ENCODE measurements at places on chromosomes 3 and 15.

GRCh38 chr15:39238443-39238842, 342.4 kb upstream of the THBS1 start:
- H3K27ac ChIP-seq, result no peak overlapping the region
- DNase-seq, result no peak
- no peak overlapping the region for H3K4me3 ChIP-seq
- peaks cover 4% of the 10 kb centered on the region for H3K27me3 ChIP-seq
- H3K36me3 ChIP-seq, result no peaks in the 10 kb centered on the region
- no peaks in the 10 kb centered on the region for H3K4me1 ChIP-seq

- no peak overlapping the region for H3K4me3 ChIP-seq
- no peaks in the 10 kb centered on the region for H3K36me3 ChIP-seq
- no peak overlapping the region for H3K27ac ChIP-seq
- DNase-seq, result no peak
- H3K4me1 ChIP-seq, result no peaks in the 10 kb centered on the region
- peaks cover 35% of the 10 kb centered on the region for H3K27me3 ChIP-seq
These were observed 7.2 kb downstream of the FSD2 start for GRCh38 chr15:82798531-82799166.

- peaks cover 41% of the 10 kb centered on the region for H3K36me3 ChIP-seq
- peak overlapping the region; percentile 89 for H3K27ac ChIP-seq
- DNase-seq, result peak; percentile 29
- H3K4me1 ChIP-seq, result peaks cover 92% of the 10 kb centered on the region
These were observed 26.5 kb downstream of the KLF13 start for GRCh38 chr15:31352911-31353811.

GRCh38 chr15:69524814-69525213, 72.2 kb downstream of the RPLP1 start:
- no peaks in the 10 kb centered on the region for H3K36me3 ChIP-seq
- H3K27me3 ChIP-seq, result peaks cover 19% of the 10 kb centered on the region
- no peak overlapping the region for H3K27ac ChIP-seq
- no peak overlapping the region for H3K4me3 ChIP-seq
- H3K4me1 ChIP-seq, result peaks cover 6% of the 10 kb centered on the region

DNA sequence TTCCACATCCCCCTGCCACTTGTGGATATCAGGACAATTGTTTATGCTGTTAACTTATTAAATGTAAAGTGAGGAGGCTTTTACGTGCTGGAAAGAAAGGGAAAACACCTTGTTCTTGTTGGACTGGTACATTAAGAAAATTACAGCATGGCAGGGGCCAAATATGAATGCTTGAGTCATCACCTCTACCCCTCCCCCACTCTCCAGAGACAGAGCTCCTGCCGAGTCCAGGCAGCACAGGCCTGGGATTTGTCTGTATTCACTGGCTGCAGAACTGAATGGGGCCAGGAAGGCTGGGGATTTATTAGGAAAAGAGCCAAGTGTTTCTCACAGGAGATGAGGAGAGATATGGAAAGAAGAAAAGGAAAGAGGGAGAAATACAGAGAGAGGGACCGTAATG, 308.9 kb downstream of the EPHB1 start:
- no peak for DNase-seq
- H3K27ac ChIP-seq, result no peak overlapping the region
- H3K36me3 ChIP-seq, result no peaks in the 10 kb centered on the region
- H3K27me3 ChIP-seq, result no peaks in the 10 kb centered on the region

DNA sequence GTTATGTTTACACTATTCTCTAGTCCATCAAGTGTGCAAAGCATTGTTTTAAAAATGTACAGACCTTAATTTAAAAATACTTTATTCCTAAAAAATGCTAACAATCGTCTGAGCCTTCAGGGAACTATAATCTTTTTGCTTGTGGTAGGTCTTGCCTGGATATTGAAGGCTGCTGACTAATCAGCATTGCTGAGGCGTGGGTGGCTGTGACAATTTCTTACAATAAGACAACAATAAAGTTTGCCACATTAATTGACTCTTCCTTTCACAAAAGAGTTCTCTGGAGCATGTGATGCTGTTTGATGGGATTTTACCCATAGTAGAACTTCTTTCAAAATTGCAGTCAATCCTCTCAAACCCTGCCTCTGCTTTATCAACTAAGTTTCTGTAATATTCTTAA, 384.0 kb upstream of the TGFBR2 start:
- H3K36me3 ChIP-seq, result peaks cover 11% of the 10 kb centered on the region
- H3K27me3 ChIP-seq, result peaks cover 2% of the 10 kb centered on the region
- peaks cover 40% of the 10 kb centered on the region for H3K4me1 ChIP-seq
- no peak overlapping the region for H3K27ac ChIP-seq

DNA sequence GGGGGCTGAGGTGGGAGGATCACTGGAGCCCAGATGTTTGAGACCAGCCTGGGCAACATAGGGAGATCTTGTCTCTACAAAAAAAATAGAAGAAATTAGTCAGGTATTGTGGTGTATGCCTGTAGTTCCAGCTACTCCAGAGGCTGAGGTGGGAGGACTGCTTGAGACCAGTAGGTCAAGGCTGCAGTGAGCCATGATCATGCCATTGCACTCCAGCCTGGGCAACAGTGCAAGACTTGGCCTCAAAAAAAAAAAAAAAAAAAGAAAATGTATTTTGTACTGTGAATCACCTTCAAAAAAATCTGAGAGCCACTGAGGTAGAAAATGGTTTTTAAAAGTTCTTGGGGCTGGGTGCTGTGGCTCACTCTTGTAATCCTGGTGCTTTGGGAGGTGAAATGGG, 4.6 kb downstream of the SNX4 start:
- H3K36me3 ChIP-seq, result peaks cover 23% of the 10 kb centered on the region
- no peak overlapping the region for H3K4me3 ChIP-seq
- DNase-seq, result no peak
- H3K27ac ChIP-seq, result no peak overlapping the region
- peaks cover 41% of the 10 kb centered on the region for H3K4me1 ChIP-seq
- no peaks in the 10 kb centered on the region for H3K27me3 ChIP-seq

DNA sequence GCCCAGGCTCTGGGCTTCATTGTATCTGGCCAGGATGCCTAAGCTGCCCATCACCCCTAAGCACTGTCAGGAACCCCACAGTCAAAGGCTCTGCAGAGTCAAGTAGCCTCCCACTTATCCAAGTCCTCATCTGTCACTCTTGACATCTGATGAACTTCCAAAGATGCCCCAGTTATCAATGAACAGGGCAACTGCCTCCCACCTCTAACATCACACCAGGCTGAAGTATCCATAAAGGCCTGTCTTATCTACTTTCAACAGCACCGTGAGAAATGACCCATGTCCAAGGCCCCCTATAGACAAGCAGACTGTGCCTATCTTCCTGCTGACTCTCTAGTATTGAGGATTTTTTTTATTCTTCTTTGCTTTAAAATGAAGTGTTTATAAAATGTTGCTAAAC, 56.4 kb downstream of the TRIM69 start:
- no peaks in the 10 kb centered on the region for H3K36me3 ChIP-seq
- no peak overlapping the region for H3K27ac ChIP-seq
- H3K4me1 ChIP-seq, result peaks cover 18% of the 10 kb centered on the region
- H3K4me3 ChIP-seq, result no peak overlapping the region
- no peaks in the 10 kb centered on the region for H3K27me3 ChIP-seq

DNA sequence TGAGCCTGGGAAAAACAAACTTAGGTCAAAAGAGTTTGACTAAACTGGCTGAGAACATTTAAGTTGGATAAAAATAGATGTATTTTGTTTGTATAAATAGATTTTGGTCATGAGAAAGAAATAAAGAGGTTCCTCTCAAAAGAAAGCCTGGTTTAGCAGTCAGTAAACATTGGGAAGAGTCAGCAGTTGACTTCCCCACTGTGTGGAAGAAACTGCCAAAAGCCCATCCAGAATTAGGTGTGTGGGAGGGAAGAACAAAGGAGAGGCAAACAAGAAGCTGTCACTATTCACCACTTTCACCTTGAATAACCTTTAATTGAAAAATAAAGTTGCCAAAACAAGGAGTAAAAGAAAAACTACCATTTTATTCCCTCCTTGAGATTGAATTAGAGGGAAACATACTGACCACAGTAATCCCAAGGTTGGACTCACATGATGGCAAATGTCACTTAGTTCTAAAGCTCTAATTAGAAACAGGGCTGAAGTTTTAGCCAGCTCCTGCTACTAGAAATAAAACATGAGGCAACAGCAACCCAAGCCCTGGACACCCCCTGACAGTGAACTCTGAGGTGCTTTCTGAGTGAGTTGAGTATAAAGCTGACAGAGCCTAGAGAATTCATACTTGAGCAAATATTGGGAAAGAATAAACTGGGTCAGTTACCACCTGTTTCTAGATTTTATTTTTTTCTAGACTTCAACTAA, 139.3 kb downstream of the SERPINI1 start:
- no peak for DNase-seq
- H3K36me3 ChIP-seq, result no peaks in the 10 kb centered on the region
- no peak overlapping the region for H3K27ac ChIP-seq

DNA sequence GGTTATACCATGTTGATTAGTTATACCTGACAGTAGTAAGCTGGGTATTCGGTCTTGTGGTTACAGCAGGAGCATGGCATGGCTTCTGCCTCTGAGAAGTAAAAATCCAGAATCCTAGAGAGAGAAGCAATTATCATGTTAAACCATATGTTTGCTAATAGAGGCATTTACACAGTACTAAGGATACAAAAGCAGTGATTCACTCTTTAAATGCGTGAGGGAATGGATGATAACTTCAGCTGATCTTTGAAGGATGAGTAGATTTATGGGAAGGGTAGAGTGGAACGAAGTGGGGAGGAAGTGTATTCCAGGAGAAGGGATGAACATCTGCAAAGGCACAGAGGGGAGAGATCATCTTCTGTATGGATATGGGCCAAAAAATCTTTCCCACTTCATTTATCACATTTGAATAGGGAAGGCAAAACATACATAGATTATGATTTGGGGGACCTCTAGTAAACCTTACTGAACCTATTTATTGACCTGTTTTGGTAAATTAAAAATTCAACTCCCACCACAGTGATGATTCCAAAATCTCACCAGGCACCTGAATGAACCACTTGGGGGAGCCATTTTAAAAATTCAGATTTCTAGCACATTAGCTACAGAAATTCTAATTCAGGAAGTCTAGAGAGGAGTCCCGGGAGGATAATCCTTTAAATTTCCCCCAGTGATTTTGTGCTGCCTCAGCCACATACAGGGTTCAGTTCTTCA, 35.1 kb downstream of the IGSF10 start:
- H3K27me3 ChIP-seq, result peaks cover 2% of the 10 kb centered on the region
- DNase-seq, result no peak
- no peak overlapping the region for H3K4me3 ChIP-seq
- H3K27ac ChIP-seq, result no peak overlapping the region
- no peaks in the 10 kb centered on the region for H3K36me3 ChIP-seq

- H3K4me3 ChIP-seq, result no peak overlapping the region
- no peaks in the 10 kb centered on the region for H3K27me3 ChIP-seq
- H3K36me3 ChIP-seq, result peaks cover 11% of the 10 kb centered on the region
- no peak overlapping the region for H3K27ac ChIP-seq
These were observed 25.6 kb upstream of the MCF2L2 start for GRCh38 chr3:183454064-183454463.

DNA sequence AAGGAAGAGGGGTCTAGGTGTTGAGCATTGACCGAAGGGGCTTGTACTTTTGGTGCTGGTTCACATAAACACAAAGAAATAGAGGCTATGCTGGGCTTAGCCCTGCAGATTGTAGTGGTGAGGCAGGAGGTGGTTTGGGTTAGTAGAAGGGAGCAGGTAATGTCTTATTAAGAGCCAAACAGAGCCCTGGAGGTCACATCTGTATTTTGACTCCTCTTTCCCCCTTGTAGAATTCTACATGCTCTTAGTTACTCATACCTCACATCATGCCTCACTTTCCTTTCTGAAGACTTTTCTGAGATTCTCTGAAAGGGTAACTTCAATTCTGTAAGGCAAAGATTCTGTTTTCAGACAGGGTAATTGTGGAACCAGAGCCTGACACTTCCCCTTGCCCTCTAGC, 16.1 kb upstream of the ZNF80 start:
- H3K27ac ChIP-seq, result no peak overlapping the region
- H3K4me3 ChIP-seq, result no peak overlapping the region
- H3K36me3 ChIP-seq, result peaks cover 2% of the 10 kb centered on the region
- no peak for DNase-seq

GRCh38 chr3:108376026-108376425, 79.7 kb downstream of the HHLA2 start:
- peaks cover 2% of the 10 kb centered on the region for H3K36me3 ChIP-seq
- H3K4me1 ChIP-seq, result no peaks in the 10 kb centered on the region
- no peak overlapping the region for H3K27ac ChIP-seq
- no peak for DNase-seq
- H3K4me3 ChIP-seq, result no peak overlapping the region

- no peak overlapping the region for H3K4me3 ChIP-seq
- no peaks in the 10 kb centered on the region for H3K27me3 ChIP-seq
- H3K36me3 ChIP-seq, result no peaks in the 10 kb centered on the region
- no peaks in the 10 kb centered on the region for H3K4me1 ChIP-seq
These were observed 348.0 kb upstream of the DPPA4 start for GRCh38 chr3:109685084-109686079.

DNA sequence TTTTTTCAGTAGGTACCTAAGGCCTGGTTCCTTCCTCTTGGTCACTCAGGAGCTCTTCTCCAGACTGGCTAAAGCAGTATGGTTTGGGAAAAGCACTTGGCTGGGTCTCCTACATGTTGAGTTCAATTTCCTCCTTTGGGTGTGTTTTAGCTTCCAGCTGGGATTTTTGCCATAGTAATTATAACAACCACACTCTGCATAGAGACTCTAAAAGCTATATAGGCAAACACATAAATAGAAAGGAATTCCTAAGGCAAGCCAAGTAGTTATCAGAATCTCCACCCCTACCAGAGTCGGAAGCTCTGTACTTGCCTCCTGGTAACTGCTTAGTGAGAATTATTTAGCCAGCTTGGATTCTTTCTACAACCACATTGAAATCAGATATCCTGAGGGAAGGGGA, 48.6 kb downstream of the FOXL2 start:
- H3K4me1 ChIP-seq, result no peaks in the 10 kb centered on the region
- no peak overlapping the region for H3K27ac ChIP-seq
- no peak overlapping the region for H3K4me3 ChIP-seq
- peaks cover 3% of the 10 kb centered on the region for H3K27me3 ChIP-seq
- no peaks in the 10 kb centered on the region for H3K36me3 ChIP-seq
- no peak for DNase-seq

- H3K27ac ChIP-seq, result no peak overlapping the region
- H3K27me3 ChIP-seq, result peaks cover 20% of the 10 kb centered on the region
These were observed 9.6 kb downstream of the KBTBD13 start for GRCh38 chr15:65085990-65086679.

DNA sequence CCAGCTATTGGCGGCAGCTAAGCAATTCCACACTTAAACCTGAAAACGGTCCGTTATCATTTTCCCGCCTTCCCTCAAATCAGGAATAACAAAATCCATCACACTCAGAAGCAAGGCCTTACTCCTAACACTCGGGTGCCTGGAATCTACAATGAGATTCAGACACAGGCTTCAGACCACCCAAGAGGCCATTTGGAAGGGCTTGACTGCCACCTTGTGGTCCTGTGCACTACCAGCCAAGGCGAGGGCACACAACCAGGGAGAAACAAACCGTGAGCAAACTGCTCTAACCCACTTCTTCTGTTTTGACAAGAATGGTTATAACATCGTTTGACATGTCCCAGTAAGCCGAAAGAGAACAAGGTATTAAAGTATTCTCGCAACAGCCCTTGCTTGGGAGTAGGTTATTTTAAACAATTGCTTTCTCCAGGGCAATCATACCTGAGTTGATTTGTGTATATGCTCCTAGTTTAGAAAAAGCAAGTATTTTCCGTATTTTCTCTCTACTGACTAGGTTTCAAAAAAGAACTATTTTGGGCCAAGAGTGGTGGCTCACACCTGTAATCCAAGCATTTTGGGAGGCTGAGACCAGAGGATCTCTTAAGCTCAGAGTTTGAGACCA, 40.1 kb upstream of the TAFA4 start:
- peaks cover 2% of the 10 kb centered on the region for H3K36me3 ChIP-seq
- no peak overlapping the region for H3K4me3 ChIP-seq
- H3K27ac ChIP-seq, result no peak overlapping the region
- H3K4me1 ChIP-seq, result no peaks in the 10 kb centered on the region

Measured in activated T-helper 1 cell treated with anti-CD3 and anti-CD28 coated beads, Interleukin-12 subunit alpha, Interleukin-12 subunit beta, Interleukin-2, Interleukin-4 antibody, amounts not matched to agents 30 ng/mL and 10 ng/mL and 1 ng/mL, durations not matched to agents 14 hours and 24 hours and 36 hours (primary cell).